ENCODE measurements at places on chromosomes 1 and 21.

DNA sequence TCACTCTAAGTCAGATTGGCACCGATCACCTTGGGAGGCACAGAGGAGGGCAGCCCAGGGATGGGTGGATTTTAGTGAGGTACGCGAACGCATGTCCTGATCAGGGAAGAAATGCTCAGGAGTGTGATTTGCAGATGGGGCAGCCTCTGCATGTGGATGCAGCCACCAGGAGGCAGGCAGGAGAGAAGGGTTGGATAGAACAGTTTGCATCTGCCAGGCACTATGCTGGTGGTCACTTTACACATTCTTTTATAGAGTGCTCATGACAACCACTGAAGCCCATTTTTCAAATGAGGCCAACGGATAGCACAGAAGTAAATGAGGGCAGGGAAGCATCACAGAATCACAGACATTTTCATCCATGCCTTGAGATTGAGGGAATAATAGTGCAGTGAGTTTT lies 5.7 kb downstream of the LAMB3 start:
- peak; percentile 80 for DNase-seq

GRCh38 chr1:61570191-61570590 lies 154.8 kb downstream of the TM2D1 start:
- no peak for DNase-seq

GRCh38 chr1:150477320-150477719 lies 9.9 kb upstream of the TARS2 start:
- peak; percentile 6 for DNase-seq

- DNase-seq: no peak
Observed at GRCh38 chr1:197124376-197124775, 22.1 kb downstream of the ASPM start.

- DNase-seq: no peak
Observed at GRCh38 chr1:60402216-60402615, 328.6 kb upstream of the C1orf87 start.

GRCh38 chr1:155188268-155188667 lies 14.6 kb downstream of the TRIM46 start:
- no peak for DNase-seq

Data from EH (cell line).